Stimulated activated CD8-positive, alpha-beta memory T cell treated with anti-CD3 and anti-CD28 coated beads, Interleukin-2, amount 100 ng/mL, for 1 hour (primary cell): ENCODE measurements at places on chromosomes 16 and 17.

DNA sequence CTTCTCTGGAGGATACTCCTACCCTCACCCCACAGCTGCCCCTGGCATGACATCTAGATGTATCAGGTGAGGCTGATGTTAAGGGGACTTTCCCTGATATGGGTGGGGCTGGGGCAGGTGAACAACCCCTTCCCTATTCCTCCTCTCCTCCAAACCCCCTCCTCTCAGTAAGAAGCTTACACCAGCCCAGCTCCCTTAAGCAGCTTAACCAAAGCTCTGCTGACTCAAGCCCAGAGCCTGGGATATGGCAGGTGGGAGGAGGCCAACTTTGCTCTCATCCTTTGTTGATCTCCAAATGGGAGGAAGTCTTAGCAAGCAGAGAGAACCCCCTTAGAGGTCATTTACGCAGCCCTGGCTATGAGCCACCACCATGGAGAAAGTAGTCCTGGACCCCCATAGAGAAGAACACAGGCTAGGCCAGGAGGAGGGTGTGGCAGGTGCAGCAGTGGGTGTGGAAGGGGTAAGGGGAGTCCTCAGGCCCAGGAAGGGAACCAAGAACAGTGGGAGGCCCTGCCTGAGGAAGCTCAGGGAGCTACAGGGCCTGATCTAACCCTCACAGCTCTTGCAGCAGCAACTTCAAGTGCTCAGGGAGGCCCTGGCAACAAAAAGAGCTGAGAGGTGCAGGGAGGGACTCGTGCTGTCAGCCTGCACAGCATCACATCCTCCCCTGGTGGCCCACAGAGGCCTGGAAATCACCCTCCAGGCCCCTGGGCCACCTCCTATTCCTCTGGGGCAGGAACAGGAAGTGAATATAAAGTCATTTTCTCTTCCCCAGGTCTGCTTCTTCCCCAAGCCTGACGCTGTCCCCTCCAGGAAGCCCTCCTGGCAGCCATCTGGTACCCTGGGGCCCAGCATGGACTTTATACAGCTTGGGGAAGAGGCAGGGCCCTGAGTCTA is 2.9 kb downstream of the UNC119 start:
- DNase-seq = no peak

GRCh38 chr16:2963074-2963722 is 877 bp upstream of the KREMEN2 start:
- no peak for DNase-seq

DNA sequence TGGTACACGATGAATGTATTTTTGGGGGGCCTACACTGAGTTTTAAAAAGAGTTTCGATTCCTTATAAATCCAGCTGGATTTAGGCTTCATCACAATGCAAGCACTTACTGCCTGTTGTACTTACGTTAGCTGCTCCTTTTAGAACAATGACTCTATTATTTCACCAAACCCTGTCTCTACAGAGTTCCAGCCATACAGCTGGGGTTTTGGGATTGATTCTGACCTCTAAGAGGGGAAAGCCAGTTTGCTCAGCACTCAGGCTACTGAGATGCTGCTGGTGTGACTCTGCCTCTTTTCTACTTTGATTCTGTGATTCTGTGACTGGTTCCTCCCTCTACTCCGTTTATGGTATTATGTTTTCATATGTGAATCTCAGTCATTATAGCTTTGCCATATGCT is 329.7 kb downstream of the ABCC12 start:
- DNase-seq = no peak

DNA sequence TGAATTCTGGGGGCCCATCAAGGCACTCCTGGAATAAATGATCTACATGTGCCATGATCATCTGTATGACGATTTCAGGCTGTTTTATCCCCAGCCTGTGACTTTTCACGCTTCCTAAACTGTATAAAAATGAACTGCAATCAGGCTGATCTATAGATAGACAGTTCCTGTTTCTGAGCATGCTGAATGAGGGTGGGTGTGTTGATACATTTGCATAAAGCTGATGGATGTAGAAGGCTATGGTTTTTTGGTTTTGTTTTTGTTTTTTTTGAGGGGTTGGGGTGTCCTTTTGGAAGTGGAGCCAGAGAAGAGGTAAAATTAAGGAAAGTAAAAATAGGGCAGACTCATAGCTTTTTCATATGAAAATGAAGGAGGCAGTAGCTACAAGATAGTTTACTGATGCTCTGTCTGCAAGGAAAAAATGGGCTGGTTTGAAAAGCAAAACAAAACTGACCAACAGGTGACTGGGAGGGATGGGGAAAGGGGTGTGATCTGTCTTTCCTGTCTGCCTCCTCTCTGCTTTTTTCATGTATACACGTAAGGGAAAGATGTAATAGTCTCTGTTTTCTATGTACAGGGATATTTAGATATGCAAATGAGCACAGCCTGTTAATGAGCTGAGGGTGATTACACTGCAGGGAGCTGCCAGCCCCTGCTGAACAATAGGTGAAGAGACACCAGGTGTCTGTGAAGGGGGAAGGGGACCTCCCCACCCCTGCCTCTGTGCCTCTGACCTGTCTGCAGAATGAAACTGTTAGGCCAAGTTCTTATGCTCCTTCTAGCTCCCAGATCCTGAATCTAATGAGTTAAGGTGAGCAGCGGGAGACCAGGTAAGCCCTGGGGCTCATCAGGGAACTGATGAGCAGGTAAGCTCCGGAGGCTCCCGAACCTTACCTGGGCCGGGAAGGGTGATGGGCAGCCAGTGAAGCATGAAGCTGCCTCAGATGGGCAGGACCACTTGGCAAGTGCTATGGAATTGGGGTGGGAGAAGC is 46.6 kb upstream of the LYRM9 start:
- no peak for DNase-seq

GRCh38 chr17:13583996-13584700 is 17.6 kb downstream of the HS3ST3A1 start:
- no peak for DNase-seq

GRCh38 chr16:4833584-4833983 is 13.5 kb downstream of the GLYR1 start:
- DNase-seq = no peak

DNA sequence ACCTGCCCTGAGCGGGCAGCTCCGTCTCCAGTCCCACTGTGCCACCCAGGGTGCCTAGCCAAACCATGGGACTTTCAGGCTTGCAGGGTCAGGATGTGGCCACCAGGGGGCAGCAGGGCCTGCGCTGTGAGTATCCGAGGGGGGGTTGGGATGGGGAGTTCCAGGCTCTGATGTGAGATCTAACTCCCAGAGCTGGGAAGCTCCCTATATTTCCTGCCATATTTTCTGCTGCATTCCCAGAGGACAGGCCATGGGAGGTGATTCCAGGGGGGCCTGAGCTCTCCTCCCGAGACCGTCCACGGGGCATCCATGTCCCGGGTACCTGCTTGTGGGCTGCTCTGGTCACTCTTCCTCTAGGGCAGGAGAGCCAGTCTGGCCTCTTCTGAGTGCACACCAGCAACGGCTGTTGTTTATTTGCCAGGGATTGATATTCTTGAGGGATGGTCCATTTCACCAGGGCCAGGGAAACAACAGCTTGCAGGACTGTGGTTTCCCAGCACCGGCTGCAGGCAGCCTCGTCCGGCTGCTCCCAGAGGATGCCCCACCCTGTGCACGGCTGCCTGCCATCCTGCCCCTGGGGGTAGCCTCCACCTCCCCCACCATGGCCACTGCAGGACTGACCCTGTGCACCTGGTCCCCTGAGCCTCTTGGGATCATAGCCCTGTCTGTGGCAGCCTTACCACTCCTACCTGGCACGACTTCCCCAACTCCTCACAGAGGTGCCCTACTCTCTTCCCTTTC is 1.2 kb downstream of the GPR142 start:
- DNase-seq = peak; percentile 56

- DNase-seq = no peak
Observed at GRCh38 chr16:57807252-57807967, 5.1 kb upstream of the KIFC3 start.

GRCh38 chr17:6328279-6328678 is 106.6 kb downstream of the AIPL1 start:
- no peak for DNase-seq

DNA sequence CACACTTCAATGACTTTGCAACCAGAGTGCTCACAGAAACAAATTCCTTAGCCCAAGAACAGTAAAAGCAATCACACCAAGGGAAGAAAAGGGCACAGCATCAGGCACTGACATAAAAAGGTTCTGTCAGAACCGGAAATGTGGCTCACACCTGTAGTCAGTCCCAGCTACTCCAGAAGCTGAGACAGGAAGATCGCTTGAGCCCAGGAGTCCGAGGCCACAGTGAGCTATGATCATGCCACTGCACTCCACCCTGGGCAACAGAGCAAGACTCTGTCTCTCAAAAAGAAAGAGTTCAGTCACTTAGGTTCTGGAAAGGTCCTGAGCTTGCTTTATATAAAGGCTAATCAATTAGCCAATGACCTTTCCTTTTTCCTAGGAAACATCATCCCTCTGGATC is 22.7 kb downstream of the YWHAE start:
- no peak for DNase-seq

DNA sequence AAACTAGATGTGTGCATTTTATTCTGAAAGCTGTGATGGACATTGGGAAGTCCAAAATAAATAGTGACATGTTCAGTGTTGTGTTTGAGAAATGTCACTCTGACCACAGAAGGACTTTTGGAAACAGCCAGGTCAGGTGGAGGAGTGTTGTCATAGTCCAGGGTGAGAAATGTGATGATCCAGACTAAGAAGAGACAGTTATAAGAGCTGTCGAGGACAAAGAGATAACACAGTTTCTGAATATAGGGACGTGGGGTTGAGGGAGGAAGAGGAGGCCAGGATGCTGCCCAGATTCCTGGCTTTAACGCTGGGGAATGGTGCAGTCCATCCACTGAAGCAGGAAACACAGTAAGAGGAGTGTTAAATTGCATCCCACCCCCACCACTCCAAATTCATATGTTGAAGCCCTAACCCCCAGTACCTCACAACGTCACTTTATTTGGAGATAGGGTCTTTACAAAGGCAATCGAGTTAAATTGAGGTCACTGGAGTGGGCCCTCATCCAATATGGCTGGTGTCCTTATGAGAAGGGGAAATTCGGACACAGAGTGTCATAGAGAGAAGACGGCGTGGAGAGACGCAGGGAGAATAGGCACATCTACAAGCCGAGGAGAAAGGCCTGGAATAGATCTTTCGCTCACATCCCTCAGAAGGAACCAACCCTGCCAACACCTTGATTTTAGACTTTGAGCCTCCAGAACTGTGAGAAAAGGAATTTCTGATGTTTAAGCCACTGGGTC is 71.3 kb downstream of the VAT1L start:
- DNase-seq = no peak

DNA sequence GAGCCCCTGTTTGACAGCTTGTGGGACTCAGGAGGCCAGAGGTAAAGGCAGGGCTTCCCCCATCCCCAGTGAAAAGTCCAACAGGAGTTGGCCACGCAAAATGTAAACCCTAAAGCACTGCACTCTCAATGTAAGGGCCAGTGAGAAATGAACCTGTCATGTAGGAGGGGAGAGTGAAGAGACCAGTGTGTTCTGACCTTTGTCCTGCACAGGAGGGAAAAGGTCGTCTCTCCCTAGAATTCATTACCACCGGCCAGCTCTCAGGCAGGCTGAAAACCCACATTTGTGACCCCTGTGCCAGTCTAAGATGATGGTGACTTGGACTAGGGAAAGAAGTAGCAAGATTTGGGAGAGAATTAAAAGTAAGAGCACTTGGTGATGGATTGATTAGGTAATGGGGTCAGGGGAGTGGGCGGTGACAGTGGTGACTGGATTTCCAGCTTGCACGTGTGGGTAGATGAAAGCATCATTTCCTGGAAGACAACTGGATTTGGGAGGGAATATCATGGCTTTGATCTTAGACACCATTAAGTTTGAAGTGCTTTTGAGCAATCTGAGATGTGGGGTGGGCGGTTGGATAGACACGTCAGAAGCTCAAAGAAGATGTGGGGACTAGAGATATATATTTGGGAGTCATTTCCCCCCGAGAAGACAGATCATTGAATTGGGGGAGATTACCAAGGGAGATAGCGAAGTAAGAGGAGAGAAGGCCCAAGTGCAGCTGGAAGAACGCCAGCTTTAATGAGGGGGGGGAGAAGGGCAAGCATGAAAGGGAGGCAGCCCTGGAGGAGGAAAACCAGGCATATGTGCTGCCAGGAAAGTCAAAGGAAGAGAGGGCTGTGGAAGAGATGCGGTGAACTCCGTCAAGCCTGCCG is 119.5 kb downstream of the NTN1 start:
- no peak for DNase-seq

DNA sequence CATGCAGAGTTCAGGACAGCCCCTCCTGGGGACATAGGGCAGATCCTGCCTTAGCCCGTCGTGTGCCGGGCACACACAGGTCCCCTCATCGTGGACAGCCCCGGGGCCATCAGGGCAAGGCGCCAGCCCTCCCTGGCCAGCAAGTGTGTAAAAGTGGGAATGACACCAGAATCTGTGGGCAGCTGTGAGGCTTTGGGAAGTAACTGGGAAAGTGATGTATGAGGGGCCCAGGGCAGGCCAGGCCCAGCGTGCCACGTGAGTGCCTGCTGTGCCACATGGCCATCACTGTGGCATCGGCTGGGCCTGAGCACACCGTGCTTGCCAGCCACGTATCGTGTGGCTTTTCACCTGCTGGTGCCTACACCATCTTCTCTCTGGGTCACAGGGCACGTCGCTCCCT is 26.6 kb downstream of the ACSF3 start:
- no peak for DNase-seq

DNA sequence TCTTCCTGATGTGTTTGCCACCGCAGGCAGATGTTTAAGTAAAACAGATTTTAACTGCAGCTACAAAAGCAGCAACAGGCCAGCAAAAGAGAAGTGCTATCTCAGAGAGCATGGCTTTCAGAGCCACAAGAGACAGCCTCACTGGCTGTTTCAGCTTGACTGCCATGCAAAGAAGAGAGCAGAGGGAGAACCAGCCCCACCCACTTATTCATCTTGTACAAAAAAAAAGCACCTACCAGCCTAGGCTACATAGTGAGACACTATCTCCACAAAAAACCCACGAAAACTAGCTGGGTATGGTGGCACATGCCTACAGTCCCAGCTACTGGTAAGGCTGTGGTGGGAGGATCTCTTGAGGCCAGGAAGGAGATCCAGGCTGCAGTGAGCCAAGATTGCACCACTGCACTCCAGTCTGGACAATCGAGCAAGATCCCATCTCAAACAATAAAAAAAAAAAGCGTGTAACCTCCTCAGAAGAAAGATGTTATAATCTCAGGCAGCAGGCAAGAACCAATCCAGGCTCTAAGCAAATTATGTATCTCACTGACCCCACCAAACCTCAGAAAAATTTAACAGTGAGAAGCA is 30.0 kb downstream of the STH start:
- DNase-seq = no peak

- no peak for DNase-seq
Observed at GRCh38 chr16:3587547-3588110, 10.4 kb upstream of the NLRC3 start.

DNA sequence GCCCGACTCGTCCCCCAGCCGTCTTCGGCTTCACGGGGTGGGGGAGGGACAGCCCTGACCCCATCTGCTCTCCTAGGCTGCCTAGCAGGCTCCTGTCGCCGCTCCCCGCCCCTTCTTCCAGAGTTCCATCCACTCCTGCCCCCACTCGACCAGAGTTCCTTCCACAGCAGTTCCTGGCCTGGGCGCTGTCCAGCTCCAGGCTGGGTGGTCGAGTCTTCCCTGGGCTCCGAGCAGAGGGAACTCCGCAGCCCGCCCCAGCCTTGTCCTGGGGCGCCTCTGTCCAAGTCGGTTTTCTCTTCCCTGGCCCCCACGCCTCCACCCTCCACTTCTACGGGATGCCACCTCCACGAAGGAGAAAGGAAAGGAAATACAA is 1.4 kb downstream of the PYY start:
- no peak for DNase-seq
